ENCODE measurements at places on chromosomes 16 and 17.

DNA sequence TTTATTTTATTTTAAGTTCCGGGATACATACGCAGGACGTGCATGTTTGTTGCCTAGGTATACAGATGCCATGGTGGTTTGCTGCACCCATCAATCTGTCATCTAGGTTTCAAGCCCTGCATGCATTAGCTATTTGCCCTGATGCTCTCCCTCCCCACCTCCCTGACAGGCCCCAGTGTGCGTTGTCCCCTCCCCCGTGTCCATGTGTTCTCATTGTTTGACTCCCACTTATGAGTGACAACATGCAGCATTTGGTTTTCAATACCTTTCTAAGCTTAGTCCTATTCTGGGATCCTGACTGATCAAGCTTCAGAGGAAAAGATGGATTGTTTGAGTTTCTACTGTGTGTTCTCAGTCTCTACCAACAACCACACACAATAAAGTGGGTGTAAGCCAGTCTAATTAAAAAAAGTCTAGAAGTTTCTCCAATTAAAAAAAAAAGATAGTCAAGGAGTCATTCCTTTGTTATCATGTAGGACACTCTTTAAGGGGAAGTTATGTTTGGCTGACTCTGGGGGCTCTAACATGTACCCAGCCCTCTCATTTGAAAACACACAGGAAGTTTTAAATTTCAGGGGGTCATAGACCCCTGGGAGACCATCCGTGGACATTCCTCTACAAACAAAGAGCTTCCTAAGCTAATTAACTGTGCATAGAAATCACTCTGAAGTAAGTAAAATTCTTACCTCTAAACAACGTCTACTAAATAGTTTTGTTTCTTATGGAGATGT is 66.3 kb upstream of the ADAMTS18 start:
- DNase-seq = no peak

- peak; percentile 50 for DNase-seq
These were observed 1.3 kb upstream of the MPG start for GRCh38 chr16:76535-77272.

DNA sequence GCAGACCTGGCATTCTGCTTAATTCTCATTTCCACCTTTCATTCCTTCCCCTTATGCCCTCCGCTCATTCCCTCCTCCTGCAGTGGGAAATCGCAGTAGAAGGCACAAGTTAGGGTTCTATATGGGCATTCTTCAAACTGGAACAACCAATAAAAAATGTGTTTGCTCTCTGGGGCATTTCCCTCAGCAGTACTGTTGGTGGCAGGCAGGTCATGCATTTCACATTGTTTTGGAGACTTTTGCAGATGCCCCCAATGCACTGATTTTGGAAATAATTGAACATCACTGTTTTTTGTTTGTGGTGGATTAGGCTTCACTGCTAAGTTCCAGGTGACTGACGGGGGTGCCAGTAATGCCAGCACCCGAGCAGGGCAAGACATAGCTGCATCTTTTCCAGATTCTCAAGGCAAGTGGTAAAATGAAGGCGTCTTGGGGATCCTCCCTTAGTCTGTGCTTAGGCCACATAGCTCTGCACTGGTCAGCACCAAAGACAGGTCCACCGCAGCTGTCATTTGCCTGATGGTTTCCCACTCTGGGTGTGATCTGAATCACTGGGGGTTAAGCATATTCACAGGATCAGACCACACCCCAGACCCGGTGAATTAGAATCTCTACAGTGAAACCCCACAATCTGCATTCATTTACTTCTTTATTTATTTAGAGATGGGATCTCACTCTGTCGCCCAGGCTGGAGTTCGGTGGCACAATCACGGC is 304.5 kb downstream of the CPPED1 start:
- DNase-seq = no peak

GRCh38 chr16:31333686-31334649 is 21.0 kb upstream of the ITGAX start:
- no peak for DNase-seq

GRCh38 chr16:27363797-27364196 is 38.2 kb upstream of the IL21R start:
- DNase-seq = no peak

DNA sequence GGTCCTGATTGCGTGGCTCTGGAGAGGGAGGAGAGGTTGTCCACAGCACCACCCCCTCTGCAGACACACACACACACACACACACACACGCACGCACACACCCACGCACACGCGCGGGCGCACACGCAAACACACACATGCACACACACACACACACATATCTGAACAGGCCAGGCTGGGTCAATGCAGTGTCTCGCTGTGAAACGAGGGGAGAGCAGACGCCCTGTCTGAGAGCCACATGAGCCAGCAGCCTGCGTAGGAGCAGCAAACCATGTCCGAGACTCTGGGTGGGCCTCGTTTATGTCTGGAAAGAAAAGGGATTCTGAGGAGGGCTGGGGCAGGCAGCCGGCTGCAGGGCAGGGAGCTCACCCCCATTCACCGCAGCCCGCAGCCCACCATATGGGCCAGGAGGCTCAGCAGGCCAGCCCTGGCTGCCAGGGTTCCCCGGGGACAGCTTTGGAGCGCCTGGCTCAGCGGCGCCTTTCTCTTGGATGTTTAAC is 93.3 kb upstream of the TNRC6C start:
- DNase-seq = no peak

GRCh38 chr16:52453644-52454043 is 93.3 kb downstream of the TOX3 start:
- DNase-seq = no peak

DNA sequence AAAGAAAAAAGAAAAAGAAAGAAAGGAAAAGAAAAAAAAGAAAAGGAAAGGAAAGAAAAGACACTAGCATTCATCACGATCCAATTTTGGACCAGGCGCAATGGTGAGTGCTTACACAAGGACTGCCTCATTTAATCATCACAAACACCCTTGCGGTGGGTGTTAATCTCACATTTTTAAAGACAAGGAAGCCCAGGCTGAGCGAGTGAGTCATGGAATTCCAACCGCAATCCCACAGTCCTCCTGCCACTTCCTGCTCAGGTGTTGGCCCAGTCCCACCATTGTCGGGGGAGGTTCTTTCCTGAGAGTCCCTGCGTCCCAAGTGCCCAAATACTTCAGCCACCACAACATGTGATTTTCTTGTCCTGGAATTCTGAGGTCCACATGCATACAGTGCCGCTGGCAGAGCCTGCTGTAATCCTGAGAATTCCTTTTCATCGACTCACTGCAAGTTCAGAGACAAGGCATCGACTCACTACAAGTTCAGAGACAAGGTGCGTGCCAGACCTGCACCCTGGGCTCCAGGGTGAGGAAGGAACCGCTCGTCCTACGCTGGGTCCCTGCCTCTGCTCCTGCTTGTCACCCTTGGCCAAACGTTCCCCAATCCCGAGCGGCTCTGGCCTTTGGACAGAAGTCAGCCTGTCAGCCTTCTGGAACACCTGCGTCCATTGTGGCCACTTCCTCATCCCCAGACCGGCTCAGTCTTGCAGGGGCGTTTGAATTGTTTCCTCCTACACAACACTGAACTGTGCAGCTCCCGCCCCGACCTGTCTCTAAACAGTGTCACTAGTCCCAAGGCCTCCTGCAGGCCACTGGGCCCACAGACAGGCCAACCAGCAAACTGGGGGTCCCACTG is 5.8 kb downstream of the ZG16B start:
- peak; percentile 100 for DNase-seq

GRCh38 chr17:77884019-77884418 is 74.5 kb upstream of the TNRC6C start:
- DNase-seq = peak; percentile 77

DNA sequence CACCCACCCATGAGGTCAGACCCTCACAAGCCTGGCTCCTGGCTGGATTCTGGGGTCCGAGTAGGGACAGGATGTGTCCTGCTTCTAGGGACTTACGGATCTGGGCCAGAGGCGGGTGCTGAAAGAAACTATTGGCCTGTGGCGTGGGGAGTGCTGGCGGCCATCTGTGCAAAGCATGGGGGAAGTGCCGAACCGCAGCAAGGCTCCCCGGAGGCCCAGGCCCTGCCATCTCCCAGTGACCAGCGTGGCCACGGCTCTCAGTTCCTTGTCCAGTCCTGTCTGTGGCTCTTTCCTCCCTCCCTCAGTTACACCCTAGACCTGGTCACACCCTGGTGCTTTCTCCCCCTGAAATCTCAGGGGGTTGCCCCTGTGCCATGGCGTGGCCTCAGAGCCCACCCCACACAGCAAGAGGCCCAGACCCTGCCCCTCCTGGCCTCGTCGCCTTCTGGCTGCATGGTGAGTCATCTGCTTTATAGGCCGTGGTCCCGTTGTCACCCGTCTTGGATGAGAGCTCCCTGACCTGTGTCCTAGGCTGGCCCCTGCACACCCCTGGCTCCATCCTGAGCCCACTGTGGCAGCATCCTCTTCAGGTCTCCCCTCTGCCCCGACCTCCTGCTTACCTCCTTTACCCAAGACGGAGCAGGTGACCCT is 54.5 kb downstream of the PRMT7 start:
- no peak for DNase-seq

DNA sequence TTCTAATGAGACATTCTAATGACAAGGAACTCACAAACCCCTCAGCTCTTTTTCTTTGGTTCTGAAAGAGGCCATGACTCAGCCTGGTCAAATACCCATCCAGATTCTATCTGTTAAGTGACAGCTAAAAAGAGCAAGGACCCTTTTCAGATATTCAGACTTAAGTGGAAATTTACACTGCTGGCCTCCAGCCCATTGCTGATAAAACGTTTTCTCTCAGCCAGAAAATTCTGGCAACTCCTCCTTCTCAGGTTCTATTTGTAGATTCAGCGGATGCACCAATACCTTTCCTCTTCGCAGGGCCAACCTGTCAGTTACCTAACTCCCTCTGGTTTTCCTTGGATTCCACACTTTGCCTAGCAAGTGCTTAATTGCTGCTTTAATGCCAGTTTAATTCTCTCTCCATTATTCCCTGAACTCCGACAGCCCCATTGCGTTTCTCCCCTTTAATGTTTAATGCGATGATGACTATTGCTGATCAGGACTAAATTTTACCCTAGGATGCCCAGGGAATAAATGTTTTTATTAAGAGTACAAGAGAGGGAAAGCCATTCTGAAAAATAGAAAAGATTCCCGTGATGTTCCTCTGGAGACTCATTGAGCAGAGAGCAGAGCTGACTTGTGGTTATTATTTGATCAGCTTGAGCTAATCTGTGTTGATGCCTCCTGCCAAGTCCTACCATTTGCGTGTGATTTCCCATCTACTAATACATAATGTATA is 35.9 kb upstream of the TOM1L1 start:
- no peak for DNase-seq

DNA sequence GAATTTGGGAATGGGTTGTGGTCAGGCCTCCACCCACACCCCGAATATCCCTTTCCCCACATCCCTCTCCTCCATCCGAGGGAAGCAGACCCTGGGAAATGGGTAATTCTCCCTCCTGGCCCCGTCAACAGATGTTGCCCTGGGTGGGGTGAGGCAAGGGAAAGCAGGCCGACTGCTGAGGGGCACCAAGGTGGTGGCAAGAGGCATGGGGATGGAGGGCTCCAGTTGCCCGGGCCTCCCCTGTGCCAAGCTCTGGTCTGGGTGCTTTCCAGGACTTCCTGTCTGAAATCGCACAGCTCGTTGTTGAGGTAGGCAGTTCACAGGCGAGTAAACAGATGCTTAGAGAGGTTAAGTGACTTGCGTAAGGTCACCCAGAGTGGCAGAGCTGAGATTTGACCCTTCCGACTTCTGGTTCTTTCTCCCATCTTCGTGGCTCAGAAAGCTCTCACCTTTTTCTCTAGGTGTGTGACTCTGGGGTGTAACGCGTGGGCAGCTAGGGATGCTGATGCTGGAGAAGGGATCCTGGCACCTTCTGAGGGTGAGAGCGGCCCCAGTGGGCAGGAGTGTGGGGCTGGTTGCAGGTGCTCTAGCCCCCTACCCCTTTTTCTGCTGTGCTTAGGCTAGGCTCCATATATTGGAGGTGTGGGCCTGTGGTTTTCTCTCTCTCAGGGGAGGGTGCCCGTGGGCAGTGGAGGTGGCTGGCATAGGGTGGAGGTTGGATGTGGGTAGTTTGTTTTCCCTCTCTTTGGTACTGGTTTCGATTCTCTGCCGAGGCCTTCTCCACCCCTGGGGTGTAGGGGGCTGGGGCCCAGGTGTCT is 17.2 kb downstream of the RARA start:
- DNase-seq = peak; percentile 26

- no peak for DNase-seq
These were observed 2.6 kb upstream of the ITGAD start for GRCh38 chr16:31390504-31391041.

GRCh38 chr17:34827008-34827407 is 134.3 kb downstream of the CCT6B start:
- DNase-seq = no peak

DNA sequence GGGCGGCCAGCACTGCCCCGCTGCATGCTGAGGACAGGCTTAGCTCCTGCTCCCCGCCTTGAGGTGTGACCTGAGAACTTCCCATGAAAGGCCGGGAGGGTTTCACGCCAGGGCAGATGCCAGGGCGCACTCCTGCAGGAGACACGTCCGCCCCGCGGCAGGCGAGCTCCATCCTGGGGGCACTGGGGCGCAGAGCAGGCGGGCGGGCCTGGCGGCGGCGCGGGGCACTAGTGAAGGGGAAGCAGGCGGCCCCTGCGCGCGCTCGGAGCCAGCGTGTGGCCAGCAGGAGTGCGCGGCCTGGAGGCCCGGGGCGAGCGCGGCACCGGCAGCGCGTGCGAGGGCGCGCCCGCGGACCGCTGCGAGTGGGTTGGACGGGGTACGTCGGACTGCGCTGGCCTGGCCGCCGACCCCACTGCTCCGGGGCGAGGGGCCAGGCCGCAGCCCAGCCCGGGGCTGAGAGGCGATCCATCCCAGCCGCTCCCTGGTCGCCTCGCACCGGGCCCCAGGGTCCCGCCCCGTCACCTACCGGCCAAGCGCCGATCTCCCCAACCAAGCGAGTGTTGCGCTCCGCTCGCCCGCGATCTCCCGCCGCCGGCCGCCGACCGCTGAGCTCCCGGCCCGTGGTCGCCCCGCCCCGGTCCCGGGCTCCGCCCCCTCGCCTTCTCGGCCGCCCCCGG is at the start of gene MAP3K14:
Gene MAP3K14, minus strand, starts transcription at position 587 of the 677 bp plus-strand sequence. CDS start 26,275 bp downstream, outside the sequence.
- DNase-seq = peak; percentile 88

Measured in astrocyte of the hippocampus (primary cell).